Left cardiac atrium (tissue), 4 donors: ENCODE measurements at places on chromosomes 2 and 18. TPM values are rescaled to one million over a fixed set of nuclear protein-coding genes. Genes with fewer than 3 reads are reported as not detected.

DNA sequence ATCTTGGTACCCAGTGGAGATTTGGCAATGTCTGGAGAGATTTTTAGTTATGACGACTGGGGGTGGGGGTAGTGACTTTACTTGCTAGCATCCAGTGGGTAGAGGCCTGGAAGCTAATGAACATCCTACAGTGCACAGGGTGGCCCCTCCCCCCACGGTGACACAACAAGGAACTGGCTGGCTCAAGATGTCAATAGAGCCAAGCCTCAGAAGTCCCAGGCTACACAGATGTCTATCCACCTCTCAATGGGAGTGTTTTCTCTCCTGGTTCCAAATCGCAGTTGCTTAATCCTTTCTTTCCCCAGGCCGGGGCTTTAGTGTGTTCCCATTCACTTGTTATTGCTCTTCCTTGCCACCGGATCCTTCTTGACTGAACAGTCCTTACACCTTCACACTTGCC, 9.3 kb upstream of the CCBE1 start:
- no peak for DNase-seq

- no peak for DNase-seq
These were observed 30.6 kb upstream of the GCC2 start for GRCh38 chr2:108418416-108418815.

DNA sequence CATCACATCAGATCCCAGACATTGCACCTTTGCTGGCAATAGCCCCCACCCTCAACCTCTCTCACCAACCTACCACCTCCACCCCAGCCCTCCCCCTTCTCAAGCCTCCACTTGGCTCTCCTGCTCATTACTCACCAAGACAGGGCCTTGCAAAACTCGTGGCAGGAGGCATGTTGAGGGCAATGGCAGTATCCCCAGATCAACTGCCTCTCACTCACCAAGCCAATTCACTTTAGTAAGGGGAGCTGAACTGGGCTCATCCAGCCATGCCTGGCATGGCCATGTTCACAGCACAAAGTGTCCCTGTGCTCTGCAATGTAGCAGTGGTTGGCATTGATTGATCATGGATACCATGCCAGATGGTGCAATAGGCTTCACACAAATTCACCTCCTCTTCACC, 46.3 kb upstream of the TEX51 start:
- no peak for DNase-seq

DNA sequence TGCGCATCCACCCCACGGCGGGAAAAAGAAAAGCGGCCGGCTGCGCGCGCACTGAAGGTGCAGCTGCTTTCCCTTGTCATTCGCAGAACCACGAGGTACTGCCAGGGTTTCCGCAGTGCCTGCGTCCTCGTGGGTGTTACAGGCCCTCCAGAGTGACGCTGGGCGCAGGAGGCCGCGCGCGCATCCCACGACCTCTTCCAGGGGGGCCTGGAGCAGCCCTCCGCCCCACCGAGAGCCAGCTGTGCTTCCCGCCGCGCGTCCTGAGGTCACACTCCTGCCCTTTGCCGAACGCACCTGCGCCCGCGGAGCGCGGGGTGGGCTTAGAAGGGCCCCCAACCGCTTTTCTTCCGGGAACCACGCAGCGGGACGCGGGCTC, 378 bp upstream of the IAH1 start:
- peak; percentile 67 for DNase-seq

GRCh38 chr18:77197073-77197472, 52.6 kb upstream of the GALR1 start:
- DNase-seq: no peak

DNA sequence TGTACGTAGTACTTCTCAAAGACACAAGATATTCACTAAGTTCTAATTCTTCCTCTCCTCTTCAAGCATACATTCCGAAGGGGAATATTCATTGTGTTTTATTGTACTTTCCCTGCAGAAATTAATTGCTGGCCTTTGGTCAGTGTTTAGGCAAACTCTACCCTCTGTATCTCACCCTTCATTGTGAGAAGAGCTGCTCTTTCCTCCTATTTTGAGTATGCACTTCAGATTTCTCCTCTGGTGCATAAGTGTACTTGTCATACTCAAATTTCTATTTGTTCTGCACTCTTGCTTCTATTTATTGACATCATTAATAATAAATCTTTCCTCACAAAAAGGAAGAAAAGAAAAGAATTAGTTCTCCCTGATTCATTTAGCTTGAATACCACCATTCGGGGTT, 485.4 kb upstream of the SLC8A1 start:
- DNase-seq: no peak

- no peak for DNase-seq
These were observed 49.9 kb downstream of the DGKD start for GRCh38 chr2:233404222-233404621.

GRCh38 chr18:22411446-22411845, 6.3 kb downstream of the CTAGE1 start:
- no peak for DNase-seq

DNA sequence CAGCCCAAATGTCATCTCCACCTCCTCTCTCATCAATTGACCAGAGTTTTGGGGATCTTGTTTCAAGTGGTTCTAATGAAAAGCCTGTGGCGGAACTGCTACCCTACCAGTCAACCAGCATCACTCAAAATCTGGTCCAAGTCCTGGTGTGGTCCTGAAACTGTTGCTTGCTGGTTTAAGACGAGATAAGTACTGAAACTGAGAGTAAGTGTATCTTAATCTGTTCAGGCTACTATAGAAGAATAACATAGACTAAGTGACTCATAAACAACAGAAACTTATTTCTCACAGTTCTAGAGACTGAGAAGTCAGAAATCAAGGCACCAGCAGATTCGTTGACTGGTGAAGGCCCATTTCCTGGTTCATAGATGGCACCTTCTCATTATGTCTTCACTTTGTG, 879 bp upstream of the GALNT5 start:
- no peak for DNase-seq

DNA sequence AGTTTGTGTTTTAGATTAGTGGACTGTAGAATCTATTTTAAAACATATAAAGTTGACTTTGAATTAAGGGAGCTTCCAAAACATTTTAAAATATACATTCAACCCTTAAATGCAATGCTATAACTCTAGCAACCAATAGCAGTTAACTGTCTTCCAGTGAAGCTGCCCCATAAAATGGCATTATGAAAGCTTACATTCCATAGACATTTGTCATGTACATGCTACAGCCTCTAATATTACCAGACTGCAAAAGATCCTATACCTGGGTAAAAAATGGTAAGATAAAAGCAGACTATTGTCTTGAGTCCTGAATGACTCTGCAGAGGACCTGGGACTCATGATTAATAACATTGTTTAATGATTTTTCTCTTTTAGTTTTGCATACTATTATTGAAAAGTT, 489.4 kb downstream of the LRP1B start:
- DNase-seq: no peak

DNA sequence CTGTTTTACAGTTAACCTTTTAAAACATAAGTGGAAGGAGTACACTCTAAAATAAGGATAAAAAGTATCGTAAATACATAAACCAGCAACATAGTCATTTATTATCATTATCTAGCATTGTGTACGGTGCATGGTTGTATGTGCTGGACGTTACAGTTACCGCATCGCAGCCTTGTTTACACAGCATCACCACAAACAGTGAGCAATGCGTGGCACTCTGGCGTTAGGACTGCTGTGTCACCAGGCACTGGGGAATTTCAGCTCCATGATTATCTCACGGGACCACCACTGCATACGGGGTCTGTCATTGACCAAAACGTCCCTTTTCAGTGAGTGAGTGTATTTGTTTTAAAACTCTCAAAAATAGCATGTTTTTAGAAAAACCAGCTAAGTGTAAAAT, 103.0 kb upstream of the SNTG2 start:
- DNase-seq: no peak

Gene ANKRD30B
- not detected for total RNA-seq
